ENCODE measurements at places on chromosomes 7 and 10.

DNA sequence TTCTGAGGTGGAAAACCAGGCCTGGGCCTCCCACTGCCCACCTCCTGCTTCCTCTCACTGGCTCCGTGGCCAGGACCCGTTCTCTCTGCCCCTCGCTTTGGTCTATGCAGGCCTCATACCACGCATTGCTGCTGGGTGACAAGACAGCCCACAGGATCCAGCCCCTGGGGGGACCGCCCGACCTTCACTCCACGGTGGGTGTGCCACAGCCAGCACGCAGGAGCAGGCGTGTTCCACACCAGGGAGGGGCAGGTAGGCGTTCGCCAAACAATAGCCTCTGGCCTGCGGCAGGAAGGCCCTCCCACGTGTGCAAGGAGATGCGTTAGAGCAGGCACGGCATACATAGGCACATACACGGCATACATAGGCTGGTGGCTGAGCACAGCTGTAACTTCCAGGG lies 233.4 kb downstream of the WDR37 start:
- no peak for DNase-seq

- no peak for DNase-seq
Measured at GRCh38 chr10:3167611-3168330, 4.8 kb downstream of the PITRM1 start.

DNA sequence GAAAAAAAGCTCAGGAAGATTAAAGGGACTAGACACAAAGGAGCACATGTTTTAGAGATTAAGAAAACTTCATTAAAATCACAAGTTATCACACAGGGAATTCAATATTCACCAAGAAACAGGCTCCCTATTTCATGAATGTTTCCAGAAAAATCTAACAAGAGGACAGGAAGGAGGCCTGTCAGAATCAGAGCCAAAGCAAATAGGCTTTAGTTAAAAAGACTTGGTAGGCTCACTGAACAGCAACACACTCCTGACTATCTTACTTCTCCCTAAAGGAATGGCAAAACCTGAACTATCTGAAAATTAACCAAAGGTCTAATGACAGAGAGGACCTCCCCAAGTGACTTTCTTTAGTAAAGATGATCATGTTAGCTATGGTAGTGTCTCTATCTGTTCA lies 188.3 kb upstream of the MEOX2 start:
- DNase-seq = no peak

- DNase-seq = no peak
Measured at GRCh38 chr10:33506838-33507661, 172.6 kb upstream of the NRP1 start.

- no peak for DNase-seq
Measured at GRCh38 chr10:21603721-21604120, 69.7 kb downstream of the MLLT10 start.

DNA sequence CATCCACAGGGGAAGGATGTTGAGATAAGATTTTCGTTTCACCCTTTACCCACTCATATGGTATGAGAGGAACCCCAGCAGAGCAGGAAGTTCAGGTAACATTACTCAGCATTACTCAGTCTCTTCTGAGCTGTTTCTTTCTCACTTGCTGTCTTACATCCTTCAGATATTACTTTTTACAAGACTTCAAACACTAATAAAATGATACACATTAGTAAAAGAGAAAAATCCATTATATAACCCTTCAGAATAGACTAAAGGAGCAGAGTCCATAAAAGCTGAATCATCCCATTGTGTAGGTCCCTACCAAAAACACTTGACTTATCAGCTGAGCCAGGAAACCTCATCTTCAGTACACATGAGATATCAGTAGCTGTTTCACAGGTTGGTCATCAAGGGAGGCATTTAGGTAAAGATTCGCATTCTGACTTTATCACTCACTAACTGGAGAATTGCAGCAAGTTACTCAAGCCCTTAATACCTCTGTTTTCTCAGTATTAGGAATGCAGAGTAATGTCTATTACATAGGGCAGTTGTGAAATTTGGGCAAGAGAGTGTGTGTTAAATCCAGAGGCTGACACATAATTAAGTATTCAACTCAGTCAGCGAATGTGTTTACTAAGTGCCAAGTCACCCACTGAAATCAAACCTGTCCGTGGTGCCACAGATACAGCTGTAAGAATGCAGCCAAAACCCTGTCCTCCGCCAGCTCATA lies 44.7 kb downstream of the KLF6 start:
- no peak for DNase-seq

GRCh38 chr7:148026713-148027112 lies 563.9 kb upstream of the C7orf33 start:
- no peak for DNase-seq

DNA sequence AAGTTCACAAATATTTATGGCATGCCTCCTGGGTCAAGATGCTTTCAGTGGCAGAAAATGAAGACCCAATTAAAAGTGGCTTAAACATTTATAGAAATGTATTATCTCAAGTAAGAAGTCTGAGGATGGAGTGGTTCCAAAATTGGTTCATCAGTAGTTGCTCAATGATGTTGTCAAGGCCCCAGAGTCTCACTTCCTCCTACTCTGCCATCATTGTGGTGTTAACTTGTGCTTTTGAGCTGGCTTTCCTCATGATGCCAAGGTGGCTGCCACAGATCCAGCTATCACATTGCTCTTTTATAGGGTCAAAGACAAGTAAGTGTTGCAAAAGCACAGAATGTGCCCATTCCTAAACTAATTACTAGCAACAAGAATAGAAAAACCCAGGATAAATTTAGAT lies 404.6 kb upstream of the NRP1 start:
- no peak for DNase-seq

DNA sequence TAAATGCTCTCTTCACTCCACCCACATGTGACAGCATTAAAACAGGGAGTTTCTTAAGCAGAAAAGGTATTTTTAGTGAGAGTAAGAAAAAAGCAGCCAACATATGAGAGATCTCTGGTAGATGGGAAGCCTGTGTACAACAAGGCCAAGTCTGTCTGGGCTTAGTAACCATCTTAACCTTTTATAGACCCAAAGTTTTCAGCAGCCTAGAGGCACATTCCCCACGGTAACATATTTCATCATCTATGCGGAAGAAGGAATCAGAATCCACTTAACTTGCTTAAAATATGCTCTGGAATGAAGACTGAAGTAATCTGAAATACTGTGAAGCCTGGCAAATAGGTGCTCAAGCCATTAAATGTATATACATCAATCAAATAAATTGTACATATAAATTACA lies 127.8 kb downstream of the RAPGEF5 start:
- DNase-seq = no peak

DNA sequence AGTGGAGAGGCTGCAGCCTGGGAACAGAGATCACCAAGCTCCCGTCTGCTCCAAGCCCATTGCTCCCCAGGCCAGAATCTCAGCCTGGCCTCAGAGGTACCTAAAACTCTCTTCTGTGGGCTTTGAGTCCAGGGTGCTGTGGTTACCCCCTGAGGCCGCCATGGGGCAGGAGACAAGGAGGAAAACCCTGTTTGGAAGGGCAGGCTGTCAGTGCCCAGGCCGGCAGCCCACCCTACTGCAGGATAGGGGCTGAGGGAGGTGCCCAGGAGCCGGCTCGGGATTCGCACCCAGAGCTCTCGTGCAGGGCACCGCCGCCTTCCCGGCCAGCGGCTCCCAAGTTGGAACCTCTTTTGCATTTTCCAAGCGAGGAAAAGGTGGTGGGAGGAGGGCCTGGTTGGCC lies 24.5 kb downstream of the UNCX start:
- no peak for DNase-seq

GRCh38 chr7:47354831-47355541 lies 226.9 kb downstream of the TNS3 start:
- DNase-seq = no peak

GRCh38 chr7:51357821-51358220 lies 41.2 kb upstream of the COBL start:
- DNase-seq = no peak

- no peak for DNase-seq
Measured at GRCh38 chr7:37193087-37193774, 255.4 kb downstream of the ELMO1 start.

GRCh38 chr7:42926204-42926603 lies 5.8 kb downstream of the PSMA2 start:
- DNase-seq = no peak

GRCh38 chr10:7945469-7946187 lies 108.9 kb upstream of the GATA3 start:
- DNase-seq = no peak

DNA sequence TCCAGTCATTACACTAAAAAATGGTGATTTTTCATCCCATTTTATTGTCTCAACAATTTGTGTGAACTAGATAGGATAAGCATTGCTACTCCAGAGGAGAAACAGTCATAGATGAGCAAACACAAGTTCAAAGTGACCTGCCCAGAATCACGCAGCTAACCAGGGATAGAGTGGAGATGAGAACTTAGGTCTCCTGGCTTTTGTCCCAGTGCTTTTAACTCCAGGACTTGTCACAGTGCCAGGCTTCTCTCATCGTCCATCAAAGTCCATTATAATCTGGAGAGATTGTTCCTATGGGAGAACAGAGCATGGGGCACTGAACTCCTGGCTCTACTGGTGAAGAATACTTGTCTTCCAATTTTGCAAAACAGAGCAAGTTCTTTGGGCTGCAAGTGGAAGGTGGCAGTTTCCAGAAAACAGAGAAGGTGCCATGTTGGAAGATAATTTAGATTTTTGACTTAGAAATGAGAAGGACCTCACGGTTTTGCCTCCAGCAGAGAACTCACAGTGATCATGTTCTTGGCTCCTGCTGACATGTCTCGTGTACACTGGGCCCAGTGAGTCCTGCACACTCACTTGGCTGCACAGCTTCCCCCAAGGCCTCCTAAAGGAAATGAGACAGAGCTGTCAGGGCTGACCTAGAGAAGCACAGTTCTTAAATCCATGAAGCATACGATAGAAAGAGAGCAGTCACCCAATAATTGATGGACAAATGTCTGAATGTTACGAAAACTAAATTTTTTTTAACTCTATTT lies 322.9 kb upstream of the NRP1 start:
- no peak for DNase-seq

DNA sequence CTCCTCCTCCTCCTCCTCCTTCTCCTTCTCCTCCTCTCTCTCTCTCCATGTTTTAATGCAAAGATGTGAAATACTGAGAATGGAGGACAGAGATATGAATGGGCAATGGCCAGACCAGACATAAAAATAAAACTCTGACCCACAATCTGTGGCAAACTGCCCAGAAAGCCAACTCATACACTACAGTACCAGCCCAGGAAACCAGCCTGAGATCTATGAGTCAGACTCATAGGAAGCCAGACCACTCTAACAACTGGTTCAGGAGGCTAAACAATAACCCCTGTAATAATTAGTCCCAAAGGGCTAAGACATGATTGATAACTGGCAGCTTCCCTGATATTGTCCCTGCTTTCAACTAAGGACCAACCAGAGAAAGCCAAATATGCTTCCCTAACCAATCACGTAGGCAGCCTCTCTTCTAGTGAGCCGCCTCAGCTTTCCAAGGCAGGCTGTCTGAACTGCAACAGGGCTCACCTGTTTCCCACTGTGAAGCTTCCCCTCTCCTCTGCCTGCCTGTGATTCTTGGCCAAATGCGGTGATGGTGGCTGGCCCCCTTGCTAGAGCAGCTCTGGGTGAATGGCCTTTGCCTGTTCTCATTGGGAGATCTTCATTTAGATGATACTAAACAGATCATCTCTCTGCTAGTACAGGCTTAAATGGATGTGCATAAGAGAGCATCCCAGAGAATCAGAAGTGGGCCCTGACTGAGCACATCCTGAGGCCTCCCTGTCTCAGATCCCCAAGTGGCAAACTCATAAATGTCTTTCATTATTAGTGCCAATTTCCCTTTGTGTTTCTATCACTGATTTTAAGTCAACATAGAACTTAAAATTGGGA lies 817.6 kb downstream of the TNS3 start:
- DNase-seq = no peak

GRCh38 chr7:129980667-129981066 lies 27.9 kb upstream of the UBE2H start:
- no peak for DNase-seq

DNA sequence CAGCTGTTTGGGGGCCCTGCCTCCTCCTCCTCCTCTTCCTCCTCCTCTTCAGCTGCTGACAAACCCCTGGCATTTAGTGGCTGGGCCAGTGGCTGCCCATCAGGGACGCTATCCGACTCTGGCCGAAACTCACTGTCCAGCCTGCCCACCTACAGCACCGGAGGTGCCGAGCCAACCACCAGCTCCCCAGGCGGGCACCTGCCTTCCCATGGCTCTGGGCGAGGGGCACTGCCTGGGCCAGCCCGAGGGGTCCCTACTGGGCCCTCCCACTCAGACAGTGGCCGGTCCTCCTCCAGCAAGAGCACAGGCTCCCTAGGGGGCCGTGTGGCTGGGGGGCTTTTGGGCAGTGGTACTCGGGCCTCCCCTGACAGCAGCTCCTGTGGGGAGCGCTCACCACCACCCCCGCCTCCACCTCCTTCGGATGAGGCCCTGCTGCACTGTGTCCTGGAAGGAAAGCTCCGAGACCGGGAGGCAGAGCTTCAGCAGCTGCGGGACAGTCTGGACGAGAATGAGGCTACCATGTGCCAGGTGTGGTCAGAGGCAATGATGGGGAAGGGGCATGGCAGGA lies 4.1 kb downstream of the LZTS2 start:
- DNase-seq = no peak

DNA sequence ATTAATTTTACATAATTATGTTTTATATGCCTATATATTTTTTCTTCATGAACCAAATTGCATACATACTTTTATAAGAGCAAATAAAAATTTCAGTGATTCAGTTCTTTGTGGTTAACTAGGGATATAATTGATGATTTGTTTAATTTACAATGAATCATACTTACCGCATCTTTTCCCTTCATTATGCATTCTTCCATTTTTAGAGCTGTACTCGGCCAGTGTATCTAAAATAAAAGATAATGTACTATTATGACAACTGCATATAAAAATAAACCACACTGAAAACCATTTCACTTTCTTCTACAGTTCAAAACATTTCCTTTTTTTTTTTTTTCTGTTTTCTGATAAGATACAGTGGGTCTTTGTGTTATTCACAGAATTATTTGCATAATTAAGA lies 179.9 kb downstream of the SEMA3E start:
- DNase-seq = no peak

DNA sequence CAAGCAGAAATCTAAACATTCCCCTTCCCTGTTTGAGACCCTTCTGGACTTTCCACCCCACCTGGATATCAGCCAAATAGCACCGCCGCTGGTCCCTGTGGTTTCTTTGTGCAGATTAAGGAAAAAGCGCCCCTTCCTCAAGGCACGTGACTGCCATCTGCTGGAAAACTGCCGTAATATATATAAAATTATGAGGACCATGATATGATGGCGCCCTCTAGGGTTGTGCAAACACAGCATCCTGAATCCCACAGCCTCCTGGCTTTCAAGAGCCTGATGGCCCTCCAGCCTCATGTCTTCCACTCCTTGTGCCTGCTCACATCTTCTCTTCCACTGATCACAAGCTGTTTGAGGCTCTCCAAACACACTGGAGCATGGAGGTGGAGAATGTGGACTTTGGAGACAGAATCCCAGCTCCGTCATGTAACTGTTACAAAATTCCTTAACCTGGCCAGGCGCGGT lies 121.3 kb downstream of the MYL10 start:
- DNase-seq = peak; percentile 4

- DNase-seq = no peak
Measured at GRCh38 chr10:69663369-69663947, 33.4 kb downstream of the FAM241B start.

GRCh38 chr7:24059775-24060174 lies 224.2 kb upstream of the NPY start:
- no peak for DNase-seq
